Nephron progenitor cell (in vitro differentiated cells): ENCODE measurements at places on chromosomes 11 and 22.

DNA sequence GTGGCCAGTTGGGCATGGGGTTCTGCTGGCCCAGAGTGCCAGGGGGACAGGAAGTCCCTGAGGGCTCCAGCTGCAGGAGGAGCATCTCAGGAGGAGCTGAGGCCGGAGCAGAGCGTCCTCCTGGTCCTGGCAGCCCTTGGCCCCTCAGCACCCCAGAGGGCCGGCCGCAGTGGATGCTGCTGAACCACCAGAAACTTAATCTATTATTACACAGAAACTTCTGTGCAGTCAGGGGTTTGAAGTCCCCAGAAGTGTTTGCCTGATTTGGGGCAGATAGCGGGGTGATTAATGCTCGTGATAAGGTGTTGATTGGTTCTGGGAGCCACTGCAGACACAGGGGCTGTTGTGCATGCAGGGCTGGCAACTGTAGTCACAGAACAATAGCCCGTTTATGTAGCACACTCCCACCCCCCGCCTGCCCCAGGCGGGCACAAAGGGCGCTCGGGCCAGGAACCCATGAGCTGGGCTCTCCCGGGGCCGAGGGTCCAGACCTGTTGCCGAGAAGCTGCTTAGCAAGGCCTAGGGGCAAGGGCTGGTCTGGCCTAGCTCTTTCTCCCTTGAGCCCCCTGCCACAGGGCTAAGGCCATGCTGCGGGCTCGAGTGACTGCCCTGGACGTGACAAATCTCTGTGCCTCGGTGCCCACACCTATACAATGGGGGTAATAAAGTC lies 29.0 kb upstream of the KCNQ1OT1 start:
- no peaks in the 10 kb centered on the region for H3K36me3 ChIP-seq
- H3K27ac ChIP-seq: no peak overlapping the region
- no peak for DNase-seq
- H3K4me1 ChIP-seq: peaks cover 94% of the 10 kb centered on the region

- H3K36me3 ChIP-seq: no peaks in the 10 kb centered on the region
- H3K4me1 ChIP-seq: peaks cover 30% of the 10 kb centered on the region
- H3K4me3 ChIP-seq: no peak overlapping the region
- H3K27ac ChIP-seq: no peak overlapping the region
Measured at GRCh38 chr11:130063451-130063850, 6.2 kb upstream of the APLP2 start.

- peaks cover 51% of the 10 kb centered on the region for H3K4me1 ChIP-seq
- H3K27me3 ChIP-seq: peaks cover 4% of the 10 kb centered on the region
- peaks cover 45% of the 10 kb centered on the region for H3K36me3 ChIP-seq
Measured at GRCh38 chr11:119025978-119026766, 4.5 kb downstream of the SLC37A4 start.

DNA sequence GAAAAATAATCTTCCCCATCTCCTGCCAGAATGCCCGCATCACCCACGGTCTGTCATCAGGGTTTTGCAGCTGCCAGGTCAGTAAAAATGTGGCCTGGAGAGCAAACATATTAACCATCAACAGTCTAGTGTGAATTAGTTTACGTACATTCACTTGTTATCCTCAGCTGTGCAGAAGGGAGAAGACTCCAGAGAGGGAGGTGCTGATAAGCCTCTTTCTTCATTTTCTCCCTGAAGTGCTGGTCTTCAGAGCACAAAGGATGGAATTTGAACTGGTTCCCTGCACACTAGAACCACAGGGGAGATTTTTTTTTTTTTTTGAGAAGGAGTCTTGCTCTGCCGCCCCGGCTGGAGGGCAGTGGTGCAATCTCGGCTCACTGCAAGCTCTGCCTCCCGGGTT lies 8.2 kb downstream of the FGF19 start:
- DNase-seq: no peak
- H3K27me3 ChIP-seq: peaks cover 33% of the 10 kb centered on the region

DNA sequence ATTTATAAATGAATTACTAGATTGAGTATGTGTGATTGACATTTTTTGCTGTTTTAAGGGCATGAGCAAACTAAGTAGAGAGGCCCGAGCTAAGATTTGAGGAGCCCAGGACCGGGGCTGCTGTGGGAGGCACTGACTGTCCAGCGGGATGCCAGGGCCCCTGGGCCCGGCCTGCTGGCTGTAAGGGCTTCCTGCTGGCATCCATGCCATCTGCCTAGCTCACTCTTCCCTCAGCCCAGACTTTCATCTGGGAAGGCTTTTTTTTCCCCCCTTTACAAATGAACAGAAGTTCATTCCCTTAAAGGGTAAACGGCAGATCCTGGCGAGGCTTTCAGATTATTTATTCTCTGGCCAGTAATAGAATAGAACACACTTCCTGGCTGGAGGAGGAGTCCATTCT lies 16.0 kb upstream of the TP53I11 start:
- H3K27me3 ChIP-seq: peaks cover 11% of the 10 kb centered on the region
- H3K4me3 ChIP-seq: no peak overlapping the region
- no peaks in the 10 kb centered on the region for H3K36me3 ChIP-seq
